ENCODE measurements at places on chromosomes 5 and 9.
A peak's percentile ranks its signal among the peaks of the same experiment; 100 is the strongest.

DNA sequence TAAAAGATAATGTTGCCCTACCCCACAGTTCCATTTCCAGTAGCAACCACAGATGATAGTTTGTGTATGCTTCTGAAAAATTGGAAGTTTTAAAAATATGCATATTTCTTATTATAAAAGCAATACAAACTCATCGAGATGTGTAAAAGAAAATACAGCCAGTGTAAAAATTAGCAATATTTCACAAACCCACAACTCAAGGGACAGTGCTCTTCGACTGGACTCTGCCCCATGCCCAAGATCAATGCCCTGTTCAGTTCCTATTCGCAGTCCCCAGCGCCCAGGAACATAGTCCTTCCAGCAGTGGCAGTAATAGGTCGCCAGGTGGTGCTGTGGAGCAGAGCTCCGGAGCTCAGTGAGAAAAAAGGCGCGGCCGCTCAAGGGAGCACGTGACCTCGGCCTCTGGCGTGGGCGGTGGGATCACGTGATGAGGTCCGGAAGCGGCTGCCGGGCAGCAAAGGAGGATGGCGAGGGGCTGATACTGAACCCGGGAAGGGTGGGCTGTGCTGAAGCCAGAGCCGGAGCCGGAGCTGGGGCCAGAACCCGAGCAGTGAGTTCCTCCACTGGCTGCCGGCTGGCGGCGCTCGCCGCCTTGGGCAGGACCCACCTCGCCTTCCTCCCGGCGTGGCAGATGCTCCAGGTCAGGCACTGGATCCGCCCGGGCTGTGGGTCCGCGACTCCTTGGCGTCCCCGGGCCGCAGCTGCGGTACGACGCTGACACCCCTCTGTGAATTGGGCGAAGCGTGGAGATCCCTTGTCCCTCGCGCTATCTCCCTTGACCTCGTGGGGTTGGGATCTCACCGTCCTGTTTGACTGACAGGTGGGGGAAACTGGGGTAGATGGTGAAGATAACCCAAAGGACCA, at the start of gene SLC36A1:
SLC36A1 (plus strand) TSS at position 430 of the 864 bp plus-strand sequence. CDS start 11,190 bp downstream, outside the sequence.
- peak; percentile 74 for DNase-seq

GRCh38 chr5:34043099-34043876, at the start of gene C1QTNF3:
TSS of gene C1QTNF3 (minus strand) at chr5:34043213. CDS start at chr5:34043125, 88 bp downstream.
- no peak for DNase-seq

- DNase-seq: no peak
Observed at GRCh38 chr9:122366074-122366660, 4.7 kb upstream of the PTGS1 start.

- DNase-seq: no peak
Observed at GRCh38 chr5:150570333-150570732, 62.4 kb downstream of the NDST1 start.

DNA sequence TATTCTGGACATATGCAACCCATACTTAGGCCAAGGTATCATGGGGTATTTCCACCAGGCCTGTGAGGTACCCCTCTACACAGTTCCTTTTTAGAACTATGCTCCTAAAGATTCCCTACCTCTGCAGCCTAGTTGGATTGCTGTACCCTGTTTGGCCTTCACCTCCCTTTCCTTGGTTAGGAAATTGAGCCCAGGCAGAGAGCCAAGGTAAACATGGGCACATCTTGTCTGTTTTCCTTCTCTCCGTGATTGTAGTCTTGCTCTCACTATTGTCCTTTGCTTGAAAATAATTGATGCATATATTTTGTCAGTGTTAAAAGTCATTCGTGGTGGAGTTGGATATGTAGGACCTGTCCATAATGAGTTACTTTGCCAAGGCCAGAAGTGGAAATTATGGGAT, 26.7 kb downstream of the BDP1 start:
- no peak for DNase-seq

GRCh38 chr5:148070621-148071020, 6.8 kb downstream of the SPINK5 start:
- no peak for DNase-seq

- no peak for DNase-seq
Observed at GRCh38 chr9:80285326-80285725, 713.6 kb downstream of the TLE4 start.

GRCh38 chr5:127812570-127812969, 109.4 kb downstream of the CCDC192 start:
- no peak for DNase-seq

DNA sequence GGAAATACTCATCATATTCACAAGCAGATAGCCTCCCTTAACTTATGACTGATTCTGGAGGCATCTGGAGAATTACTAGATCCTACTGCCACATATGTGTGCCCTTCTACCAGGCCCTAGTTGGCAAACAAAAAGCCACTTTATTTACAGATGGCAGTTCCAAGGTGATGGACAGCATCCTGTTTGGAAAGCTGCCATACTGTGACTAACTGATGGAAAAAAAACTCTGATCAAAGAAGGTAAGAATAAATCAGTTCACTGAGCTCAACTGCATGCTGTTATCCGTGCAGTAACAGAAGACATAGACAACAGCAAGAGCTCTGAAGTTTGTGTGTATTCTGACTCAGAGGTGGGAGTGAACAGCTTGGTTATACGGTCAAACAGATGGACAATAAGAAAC, 279.8 kb upstream of the POU5F2 start:
- peak; percentile 39 for DNase-seq

DNA sequence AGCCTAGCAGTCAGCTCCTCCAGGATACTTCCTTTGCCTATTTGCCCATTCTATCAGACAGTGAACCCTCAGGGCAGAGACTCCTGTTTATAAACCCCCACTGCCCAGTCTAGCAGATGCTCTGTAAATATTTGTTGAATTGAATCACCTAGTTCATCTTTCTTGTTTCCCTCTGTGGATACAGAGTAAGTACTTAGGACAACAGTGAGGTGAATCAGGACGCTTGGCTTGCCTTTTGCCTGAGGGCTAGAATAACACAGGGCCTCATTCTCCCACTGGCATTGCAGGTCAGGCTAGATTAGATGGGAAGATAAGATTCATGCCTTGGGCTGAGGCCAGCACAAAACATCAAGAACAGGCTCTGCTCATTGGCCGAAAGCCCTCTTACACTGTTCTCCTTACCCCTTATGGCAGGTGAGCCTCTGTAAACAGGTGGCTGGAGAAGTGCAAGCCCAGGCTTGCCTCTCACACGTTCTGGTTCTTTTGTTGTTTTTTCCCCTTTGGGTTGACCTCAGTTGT, 22.2 kb downstream of the TNFSF8 start:
- DNase-seq: no peak

DNA sequence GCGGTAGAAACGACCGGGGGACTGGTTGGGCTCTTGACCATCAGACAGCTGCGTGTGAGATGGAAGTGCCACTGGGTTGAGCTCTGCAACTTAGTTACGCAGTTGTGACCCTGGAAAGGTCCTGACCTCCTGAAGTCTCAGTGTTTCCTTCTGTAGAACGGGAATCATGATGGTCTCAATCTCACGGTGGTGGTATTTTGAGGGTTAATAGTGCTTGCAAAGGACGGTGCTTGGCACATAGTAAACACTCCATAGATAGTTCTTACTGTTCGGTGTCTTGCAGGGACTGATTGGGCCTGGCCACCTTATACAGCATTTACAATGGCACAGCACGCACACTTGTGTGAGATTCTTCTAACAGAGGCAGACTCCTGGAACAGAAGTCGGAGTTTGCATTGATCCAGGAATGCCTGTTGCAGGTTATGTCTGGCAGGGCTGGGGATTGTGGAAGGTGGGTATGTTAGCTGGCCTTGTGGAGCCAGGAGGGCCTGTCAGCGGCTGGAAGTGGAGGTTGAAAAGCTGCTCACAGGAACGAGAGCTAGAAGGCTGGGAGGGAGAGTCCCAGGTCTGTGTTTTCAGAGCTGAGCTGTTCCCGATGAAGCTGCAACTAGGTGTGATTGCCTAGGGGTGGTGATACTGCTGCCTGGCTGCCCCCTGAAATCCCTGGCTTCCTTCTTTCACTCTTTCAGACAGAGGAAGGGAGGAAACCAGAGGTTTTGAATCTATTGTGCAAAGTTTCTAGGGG, 962 bp upstream of the TXN start:
- DNase-seq: no peak

DNA sequence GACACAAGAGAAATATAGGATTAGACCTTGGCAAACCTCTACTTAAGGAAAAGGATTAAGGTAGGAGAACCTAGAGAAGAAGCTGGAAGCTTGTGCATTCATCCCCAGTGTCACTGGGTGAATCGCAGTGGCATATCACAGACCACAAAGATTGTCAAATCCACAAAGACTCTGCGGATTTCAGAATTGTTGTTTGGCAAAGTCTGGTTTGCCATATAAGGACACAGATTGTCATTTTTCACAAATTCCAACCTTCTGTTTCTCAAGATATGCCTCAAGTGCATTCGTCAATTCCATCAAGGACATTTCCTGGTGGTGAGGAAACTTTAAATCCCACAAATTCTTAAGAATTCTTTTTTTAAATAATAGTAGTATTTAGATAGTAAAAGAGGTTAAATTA, 395.1 kb upstream of the PAPPA start:
- no peak for DNase-seq

DNA sequence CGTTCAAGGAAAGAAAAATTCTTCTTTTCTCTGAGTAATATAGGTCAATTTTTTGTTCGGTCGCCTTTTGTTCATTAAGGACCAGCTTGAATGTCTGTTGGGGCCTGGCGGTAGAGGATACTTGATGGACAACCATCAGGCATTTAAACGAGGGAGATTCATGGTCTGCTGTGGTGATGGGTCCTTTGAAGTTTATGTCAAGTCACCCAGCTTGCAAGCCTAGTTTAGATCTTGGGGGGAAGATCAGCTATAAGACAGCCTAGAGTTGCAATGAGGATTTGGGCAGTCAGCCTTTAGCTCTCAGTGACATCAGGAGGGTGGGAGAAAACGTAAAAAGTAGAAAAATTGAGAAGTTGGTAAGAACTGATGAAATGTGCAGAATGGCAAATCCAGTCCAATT, 80.2 kb upstream of the SPRY4 start:
- DNase-seq: no peak

DNA sequence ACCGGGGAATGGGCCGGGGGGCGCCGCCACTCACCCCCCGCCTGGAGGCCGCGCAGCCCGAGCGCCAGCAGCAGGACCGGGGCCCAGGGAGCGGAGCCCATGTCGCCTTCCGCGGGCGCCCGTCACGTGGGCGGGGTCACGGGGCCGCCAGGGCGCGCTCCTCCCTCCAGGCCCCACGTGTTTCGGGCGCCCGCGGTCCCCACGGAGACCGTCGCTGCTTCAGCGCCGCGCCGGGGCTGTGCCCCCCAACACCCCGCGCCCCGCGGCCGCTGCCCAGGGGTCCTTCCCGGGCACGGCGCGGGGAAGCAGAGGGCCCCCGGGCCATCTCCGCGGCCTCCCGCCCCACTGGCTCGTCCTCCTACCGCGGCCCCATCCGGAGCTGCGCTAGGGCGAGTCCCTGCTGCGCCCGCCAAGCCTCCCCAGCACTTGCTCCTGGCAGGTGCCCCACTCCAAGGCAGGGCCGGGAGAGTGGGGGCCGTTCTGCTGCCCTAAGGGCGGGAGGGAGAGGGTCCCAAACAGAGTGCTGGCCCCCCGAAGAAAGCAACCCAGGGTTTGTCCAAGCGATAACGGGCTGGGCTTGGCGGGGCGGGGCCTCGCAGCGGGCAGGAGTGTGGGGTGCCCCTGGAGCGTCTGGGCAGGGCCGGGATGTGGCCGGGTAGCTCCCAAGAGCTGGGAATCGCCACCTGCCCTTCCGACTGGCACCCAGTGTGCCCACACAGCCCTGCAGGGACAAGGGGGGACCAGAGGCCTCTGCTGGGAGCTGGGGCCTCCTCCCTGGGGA, at the start of gene DPP7:
DPP7 (minus strand) TSS at position 121 of the 781 bp plus-strand sequence; CDS start at position 101, 20 bp downstream.
- DNase-seq: no peak

GRCh38 chr9:91835632-91836031, 114.4 kb downstream of the ROR2 start:
- no peak for DNase-seq

- DNase-seq: no peak
Observed at GRCh38 chr5:76476474-76477038, 73.5 kb downstream of the IQGAP2 start.

DNA sequence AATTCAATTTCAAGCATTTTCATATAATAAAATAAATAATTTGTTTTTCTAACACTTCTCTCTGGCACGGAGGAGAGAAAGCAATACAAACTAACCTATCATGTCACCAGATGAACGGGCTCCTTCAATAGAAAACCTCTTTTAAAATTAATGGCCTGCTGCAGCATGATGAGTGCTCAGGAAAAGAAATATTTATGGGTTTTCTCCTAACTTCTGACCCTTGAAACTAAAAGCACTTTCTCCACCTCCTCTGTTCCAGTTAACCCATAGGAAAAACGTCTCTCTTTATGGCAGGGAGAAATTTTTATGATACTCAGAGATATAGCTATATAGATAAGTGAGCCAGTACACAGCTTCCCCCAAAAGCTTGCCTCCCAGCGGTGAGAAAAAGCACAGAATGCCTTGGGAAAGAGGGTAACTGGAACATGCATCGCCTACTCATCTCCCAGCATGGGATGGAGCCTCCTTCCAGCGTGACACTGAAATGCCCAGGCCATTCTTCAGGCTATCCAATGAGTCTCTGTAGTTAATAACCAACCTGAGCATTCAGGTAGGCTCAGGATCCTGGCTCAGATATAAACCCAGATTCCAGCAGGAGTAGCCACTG, 963.0 kb upstream of the DMAC1 start:
- no peak for DNase-seq

DNA sequence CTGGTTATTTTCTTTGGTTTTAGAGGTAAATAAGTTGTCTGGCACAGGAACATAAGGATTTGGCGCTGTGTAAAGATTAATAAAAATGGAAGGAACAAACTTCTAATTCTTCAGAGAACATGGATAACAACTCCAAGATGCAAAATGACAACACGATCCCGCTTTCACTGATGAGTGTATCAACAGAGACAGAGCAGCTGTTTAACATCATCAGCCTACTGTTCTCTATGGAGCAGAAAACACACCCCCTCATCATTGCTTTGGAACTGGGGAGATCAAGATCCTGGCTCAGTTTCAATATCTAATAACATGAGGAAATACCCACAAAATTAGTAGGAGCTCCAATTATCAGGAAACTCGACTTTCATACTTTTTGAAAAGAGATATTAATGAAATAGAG, 8.3 kb upstream of the GAS1 start:
- DNase-seq: no peak

DNA sequence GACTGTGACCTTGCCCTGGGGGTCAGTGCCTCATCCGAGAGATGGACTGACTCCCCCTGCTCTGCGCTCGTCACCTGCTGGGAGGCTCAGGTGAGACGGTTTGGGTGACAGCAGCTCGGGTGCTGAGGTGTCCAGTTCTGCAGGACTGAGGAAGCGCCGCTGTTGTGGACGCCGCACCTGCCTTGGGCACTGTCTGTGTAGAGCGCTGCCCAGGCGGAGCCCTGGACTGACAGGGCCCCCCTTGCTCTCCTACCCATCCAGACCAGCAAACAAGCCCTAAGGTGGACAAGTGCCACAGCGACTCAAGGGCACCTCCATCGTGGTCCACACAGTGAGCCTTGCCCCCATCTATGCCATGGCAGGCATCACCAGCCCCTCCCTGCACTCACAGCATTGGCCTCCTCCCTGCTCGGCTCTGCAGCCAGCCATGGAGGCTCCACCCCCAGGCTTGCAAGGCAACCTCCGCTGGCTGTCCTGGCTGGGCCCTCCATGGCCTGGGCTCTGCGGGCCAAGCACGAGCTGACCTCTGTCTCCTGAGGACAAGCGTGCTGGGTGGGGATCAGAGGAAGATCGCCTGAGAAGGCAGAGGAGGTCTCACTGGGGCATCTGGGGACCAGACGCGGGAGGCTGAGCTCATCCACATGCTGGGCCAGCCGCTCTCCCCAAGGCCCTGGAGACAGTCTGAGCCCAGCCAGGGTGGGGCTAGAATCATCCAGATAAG, 87.1 kb upstream of the COL5A1 start:
- DNase-seq: peak; percentile 46

- DNase-seq: no peak
Observed at GRCh38 chr5:124796495-124796894, 50.1 kb upstream of the ZNF608 start.

GRCh38 chr5:90642706-90643229, 84.2 kb downstream of the ADGRV1 start:
- DNase-seq: no peak

All from HFF-Myc (cell line).